T-helper 2 cell (primary cell): ENCODE measurements at places on chromosomes 2 and 18.

- no peak for DNase-seq
Observed at GRCh38 chr2:165674780-165675179, 119.3 kb downstream of the GALNT3 start.

DNA sequence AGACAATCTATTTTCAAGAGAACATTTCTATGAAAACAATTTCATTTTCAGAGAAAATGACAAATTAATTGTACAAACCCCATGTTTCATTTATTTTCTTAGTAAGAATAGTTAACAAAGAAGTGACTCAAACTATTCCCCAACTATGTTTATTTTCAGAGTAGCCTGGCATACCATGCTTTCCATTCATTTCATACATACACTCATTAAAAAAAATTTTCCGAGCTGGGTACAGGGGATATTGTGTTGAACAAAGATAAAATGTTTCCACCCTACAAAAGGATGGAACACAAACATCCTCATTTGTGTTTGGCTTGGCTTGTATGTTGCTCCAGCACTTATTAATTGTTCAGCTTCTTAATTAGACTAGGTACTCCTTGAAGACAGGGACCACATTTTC lies 331.4 kb downstream of the EXOC6B start:
- DNase-seq, result no peak

- no peak for DNase-seq
Observed at GRCh38 chr2:60407398-60407797, 146.1 kb downstream of the BCL11A start.

- DNase-seq, result no peak
Observed at GRCh38 chr2:101253703-101254450, 1.2 kb downstream of the CNOT11 start.

- DNase-seq, result peak; percentile 22
Observed at GRCh38 chr2:238097988-238098871, 1.9 kb upstream of the ESPNL start.

GRCh38 chr2:145638675-145639074 lies 1118.8 kb upstream of the ZEB2 start:
- DNase-seq, result no peak

DNA sequence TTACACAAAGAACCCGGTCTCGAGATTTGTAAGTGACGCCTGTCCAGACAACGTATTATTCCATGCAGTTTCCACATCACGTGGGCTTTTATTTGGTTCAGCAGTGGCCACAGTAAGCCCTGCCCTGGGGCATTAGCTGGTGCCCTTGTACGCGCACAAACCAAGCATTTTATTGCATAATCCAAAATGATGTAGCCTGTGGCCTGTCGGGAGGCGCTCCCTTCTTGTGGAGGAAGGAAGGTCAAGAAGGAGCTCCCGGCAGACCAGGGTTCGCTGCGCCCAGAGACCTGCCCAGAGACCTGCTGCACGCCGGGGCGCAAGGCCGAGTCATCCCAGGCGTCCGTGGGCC lies 179.6 kb upstream of the ALKAL2 start:
- DNase-seq, result no peak

- DNase-seq, result no peak
Observed at GRCh38 chr2:148999451-148999921, 39.0 kb upstream of the LYPD6B start.

GRCh38 chr2:128374711-128375413 lies 56.2 kb upstream of the HS6ST1 start:
- no peak for DNase-seq

DNA sequence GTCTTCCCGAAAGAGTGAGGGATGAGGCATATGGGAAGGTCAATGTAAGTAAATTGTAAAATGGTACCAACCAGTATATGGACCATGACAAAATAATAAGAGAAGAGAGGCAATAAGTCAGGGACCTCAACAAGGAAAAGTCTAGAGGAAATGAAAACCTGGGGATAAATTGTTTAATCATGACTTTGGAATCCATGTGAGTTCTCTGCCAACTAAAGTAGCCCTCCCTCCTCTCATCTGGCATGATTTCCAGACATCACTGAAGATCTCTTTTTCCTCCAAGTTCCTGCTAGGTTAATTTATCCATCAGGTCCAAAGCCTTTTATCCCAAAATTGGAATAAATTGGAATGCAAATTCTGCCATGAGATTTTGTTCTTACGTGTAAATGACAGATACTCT lies 417.9 kb downstream of the NRXN1 start:
- no peak for DNase-seq

- DNase-seq, result no peak
Observed at GRCh38 chr2:195613922-195614321, 43.1 kb upstream of the SLC39A10 start.

GRCh38 chr2:229703909-229704630 lies 10.3 kb downstream of the DNER start:
- no peak for DNase-seq

- no peak for DNase-seq
Observed at GRCh38 chr2:29394311-29394980, 279.2 kb downstream of the CLIP4 start.

DNA sequence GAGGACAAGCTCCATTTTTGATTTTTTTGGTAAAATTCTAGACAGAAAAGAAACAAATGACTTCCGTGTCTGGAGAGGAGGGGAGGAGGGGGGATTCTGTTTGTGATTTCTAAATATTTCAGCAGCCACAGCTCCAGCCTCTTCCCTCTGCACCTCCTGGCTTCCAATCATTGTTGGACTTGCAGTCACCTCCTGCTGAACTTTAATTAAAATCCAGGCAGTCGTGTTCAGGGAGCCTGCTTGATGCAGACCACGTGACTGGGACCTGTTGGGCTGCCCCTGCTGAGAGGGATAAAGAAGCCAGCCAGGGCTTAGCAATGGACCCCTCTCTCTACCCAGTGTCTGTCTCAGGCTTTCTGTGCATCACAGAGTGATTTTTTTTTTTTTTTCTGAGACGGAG lies 115.1 kb downstream of the SH3BP4 start:
- DNase-seq, result no peak

- no peak for DNase-seq
Observed at GRCh38 chr18:25349131-25349925, 2.6 kb downstream of the ZNF521 start.

- DNase-seq, result peak; percentile 53
Observed at GRCh38 chr2:46535360-46535759, 56.0 kb downstream of the TMEM247 start.

DNA sequence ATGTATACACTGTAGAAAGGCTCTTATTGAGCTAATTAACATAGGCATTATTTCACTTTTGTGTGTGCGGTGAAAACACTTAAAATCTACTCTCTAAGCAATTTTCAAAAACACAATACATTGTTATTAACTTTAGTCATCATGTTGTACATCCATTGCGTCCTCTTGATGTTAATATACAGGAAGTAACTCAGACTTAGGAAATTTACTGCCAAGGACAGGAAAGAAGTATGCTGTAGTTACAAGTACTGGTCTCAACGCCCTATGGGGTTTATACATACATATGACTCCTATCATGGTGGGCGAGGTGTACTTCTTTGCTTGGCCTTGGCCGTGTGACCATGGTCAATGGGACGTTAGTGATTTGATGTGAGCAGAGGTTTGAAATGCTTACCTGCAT lies 15.5 kb downstream of the SCTR start:
- DNase-seq, result no peak

GRCh38 chr2:78251708-78252107 lies 729.5 kb upstream of the LRRTM4 start:
- no peak for DNase-seq

GRCh38 chr2:208671284-208671683 lies 264.7 kb downstream of the PTH2R start:
- no peak for DNase-seq

GRCh38 chr2:3823748-3824147 lies 120.4 kb downstream of the DCDC2C start:
- no peak for DNase-seq

GRCh38 chr2:66573821-66574233 lies 138.9 kb downstream of the MEIS1 start:
- DNase-seq, result no peak

DNA sequence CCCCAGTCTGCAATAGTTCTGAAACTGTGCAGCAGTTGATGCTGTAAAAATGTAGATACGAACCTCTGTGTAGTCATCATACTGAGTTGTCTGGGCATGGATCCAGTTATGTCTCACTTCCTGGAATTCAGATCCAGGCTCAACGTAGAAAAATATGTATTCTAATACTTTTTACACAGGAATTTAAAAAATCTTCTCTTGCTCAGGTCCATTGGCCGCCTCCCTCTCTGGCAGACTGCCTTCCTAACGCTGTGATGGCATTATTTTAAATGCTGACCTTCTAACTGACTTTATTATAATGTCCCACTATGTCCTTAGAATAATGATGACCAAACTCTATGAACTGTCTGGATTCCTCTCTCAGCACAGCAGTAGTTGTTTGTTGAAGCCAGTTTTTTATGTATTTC lies 119.6 kb downstream of the FEZ2 start:
- DNase-seq, result no peak

- DNase-seq, result no peak
Observed at GRCh38 chr2:16058256-16058655, 117.9 kb downstream of the MYCN start.

DNA sequence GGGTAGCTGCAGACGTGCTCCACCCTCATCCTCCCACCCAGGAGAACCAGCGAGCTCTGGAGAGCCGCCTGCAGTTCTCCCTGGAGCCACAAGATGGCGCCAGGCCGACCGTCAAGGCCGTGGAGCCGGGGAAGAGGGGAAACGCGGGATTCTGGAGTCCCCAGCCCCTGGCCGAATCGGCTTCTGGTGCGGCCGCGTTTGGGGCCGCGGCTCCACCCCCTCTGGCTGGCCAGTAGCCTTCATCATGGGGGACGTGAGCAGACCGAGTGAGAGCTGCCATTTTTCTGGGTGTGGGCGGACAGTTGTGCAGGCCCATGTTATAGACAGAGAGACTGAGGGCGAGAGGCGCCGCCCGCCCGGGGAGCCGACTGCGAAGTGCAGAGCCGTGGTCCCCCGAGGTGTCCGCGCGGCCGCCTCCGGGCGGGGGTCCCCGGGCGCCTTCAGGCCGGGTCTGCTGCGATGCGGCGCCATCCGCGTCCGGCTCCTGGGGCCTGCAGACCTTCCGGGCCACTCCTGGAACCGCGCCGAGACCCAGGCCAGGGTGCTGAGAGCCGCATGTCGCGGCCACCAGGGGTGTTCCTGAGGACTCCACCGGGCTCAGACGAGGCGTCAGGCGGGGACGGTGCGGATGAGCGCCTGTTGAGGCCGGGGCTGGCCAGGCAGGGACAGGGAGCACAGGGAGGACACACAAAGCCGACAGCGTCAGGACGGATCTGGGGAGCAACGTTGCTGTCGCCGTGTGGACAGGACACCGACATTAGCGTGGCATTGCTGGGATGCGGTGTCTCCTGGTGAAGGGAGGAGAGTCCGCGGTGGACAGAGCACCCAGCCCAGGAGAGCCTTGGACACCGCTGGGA lies 418.2 kb upstream of the HS6ST1 start:
- DNase-seq, result no peak

DNA sequence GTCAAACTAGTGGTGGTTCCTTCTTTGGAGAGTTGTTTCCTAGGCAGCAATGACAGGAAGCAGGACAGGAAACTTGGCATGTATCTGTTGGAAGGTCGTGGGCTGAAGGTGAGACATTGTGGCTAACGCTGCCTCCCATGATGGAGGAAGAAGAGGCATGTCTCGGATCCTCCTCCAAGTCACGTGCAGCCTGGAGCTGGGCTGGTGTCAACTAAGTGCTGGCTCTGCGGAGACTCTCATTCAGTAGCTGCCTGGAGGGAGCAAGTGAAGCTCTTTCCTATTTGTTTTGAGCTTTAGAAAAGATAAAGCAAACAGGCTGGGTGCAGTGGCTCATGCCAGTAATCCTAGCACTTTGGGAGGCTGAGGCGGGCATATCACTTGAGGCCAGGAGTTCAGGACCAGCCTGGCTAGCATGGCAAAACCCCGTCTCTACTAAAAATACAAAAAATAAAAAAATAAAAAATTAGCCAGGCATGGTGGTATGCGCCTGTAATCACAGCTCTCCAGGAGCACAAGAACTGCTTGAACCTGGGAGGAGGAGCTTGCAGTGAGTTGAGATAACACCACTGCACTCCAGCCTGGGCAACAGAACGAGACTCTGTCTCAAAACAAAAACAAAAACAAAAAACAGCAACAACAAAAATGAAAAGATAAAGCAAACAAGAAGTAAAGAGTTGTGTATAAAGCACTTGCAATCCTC lies 28.2 kb upstream of the INO80C start:
- no peak for DNase-seq

GRCh38 chr2:213243189-213244044 lies 40.8 kb upstream of the SPAG16 start:
- DNase-seq, result peak; percentile 55

DNA sequence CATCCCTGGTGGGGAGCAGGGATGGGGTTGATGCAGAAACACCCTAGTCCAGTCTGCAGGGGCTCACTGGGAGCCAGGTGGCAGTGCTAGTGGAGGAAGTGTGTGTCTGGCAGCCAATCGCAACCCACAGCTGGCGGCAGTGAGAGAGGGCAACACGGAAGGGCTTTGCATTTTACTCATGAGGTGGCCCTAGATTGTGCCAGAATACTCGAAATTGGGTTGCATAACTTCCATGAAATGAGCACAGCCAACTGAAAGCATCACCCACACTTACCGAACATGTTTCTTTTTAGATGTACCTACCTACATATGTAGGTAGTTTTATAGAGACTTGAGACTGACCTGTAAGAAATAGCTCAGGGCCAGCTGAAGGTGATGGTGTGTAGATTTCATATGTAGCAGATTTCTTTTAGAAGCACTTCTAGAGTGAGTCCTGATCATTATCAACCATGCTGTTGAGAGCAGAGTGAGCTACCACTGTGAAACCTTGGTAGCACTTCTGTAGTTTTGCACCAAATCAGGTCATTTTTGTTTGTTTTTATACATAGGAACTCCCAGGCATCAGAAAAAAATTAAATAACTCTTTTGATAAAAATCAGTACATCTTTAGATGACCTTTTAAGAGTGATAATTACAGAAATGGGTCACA lies 13.0 kb downstream of the IL18R1 start:
- peak; percentile 43 for DNase-seq

DNA sequence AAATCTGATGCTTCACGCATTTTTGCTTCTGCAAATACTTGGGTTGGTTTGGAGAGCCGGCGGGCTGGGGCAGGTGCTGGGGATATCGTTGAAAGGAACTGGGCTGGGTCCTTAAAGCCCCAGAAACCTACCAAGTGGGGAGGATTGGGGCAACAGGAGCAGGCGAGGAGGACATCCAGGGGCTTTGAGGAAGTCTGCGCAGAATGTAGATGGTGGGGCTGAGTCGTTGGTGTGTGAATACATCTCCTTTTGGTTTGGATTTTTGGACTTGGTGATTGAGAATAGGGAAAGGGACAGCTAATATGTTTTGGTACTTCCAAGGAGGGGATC lies 1.1 kb downstream of the DCC start:
- no peak for DNase-seq

GRCh38 chr2:29293830-29294438 lies 178.7 kb downstream of the CLIP4 start:
- peak; percentile 20 for DNase-seq

DNA sequence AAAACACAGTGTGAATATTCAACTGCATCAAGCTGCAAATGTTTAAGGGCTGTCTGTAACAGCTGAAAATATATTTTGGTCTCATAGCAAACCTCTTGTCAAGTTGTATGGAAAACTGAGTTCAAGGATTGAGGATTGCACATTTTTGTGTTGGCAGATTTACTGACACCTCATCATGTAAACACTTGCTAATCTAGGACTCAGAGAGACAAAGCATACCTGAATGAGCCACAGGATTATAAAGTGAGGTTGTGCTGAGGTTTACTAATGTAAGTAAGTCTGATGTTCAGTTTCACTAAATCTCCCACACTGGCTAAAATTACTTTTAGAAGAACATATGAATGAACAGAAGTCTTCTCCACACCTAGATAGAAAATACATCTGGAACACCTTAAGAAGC lies 1993.1 kb upstream of the CELF4 start:
- no peak for DNase-seq
